Activated naive CD8-positive, alpha-beta T cell treated with anti-CD3 and anti-CD28 coated beads, Interleukin-2, amount 50 U/mL, for 16 hours (primary cell): ENCODE measurements at places on chromosomes 2 and 18.

- no peak for DNase-seq
These were observed 423.7 kb upstream of the MMADHC start for GRCh38 chr2:150011161-150011730.

DNA sequence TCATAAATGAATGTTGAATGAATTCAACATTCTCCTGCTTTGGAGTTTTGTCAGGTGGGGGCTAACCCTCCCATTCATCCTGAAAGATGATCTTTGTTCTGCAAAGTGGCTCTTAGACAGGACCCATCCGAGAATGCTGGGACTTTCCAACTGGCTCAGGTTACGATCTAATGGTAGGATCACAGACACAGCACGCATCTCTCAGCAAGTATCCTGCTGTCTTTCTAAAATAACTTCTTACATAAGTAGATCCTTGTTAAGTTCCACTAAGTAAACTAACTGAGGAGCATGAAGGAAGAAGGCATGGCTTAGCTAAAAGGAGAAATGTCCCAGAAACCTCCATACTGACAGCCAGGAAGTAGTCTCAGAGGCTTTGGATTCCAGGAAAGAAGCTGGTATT lies 23.7 kb downstream of the CYP27A1 start:
- DNase-seq = no peak

- DNase-seq = no peak
These were observed 204.6 kb upstream of the TNP1 start for GRCh38 chr2:217064234-217065011.

DNA sequence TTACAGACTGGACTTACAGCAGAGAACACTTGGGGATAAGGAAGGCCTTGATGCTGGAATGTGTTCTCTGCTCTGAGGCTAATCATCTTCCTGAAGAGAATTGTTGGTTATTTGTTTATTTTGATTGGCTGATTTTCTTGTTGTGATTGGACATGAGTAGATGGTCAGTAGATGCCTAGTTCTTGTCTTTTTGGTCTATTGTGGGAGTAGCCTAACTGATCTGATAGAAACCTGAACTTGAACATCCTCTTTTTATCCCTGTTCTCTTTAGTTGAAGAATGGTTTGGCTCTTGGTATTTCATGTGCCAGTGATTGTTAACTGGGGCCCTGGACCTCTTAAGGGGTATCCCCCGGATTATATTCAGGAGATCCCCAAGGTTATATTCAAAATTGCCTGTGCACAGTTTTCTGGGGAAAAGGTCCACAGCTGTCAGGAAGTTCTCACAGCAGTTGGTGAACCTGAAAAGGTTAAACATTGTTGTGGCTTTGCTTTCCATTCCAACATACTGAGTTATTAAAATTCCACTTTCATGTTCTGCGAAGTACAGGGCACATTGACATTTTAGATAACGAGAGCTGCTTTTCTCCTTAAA lies 13.6 kb downstream of the TWSG1 start:
- DNase-seq = no peak

GRCh38 chr2:130387071-130387400 lies 31.2 kb downstream of the PTPN18 start:
- no peak for DNase-seq

- DNase-seq = no peak
These were observed 531.5 kb downstream of the TNS1 start for GRCh38 chr2:217471319-217471718.

- DNase-seq = peak; percentile 41
These were observed 12.0 kb upstream of the GALM start for GRCh38 chr2:38653715-38654527.

DNA sequence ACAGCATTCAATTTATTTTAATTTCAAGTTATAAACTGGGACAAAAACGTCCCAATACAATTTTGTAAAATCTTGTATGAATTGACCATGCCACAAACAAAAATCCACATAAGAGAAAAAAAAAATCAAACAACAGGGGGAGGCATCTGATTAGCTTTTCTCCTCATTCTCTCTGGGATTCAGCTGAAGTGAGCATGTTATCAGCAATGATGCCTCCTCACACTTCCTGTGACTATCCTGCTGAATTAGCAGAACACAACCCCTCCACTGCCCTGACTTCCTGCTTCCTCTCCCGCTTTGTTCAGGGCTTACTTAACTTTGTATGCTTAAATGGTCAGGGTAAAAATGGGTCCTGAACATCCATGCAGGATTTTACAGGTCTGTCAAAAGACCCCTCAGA lies 132.2 kb upstream of the ITGB6 start:
- DNase-seq = no peak

DNA sequence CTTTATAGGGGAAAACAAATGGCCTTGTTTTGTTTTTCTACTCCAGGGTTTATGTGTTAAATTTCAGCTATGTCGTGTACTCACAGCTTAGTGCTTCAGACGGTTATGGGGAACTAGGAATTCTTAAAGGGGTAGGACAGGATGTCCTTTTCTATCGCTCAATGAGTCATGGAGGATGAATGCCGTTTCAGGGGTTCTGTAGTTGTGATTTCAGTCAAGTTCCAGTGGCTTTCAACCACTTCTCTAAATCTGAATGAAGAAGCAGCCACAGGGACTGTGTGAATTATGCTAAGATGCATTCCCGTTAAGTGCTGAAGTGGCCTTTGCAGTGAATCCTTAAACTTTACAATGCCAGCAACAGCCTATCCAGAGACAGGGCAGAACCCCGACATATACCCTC lies 1231.7 kb upstream of the ZEB2 start:
- DNase-seq = no peak

DNA sequence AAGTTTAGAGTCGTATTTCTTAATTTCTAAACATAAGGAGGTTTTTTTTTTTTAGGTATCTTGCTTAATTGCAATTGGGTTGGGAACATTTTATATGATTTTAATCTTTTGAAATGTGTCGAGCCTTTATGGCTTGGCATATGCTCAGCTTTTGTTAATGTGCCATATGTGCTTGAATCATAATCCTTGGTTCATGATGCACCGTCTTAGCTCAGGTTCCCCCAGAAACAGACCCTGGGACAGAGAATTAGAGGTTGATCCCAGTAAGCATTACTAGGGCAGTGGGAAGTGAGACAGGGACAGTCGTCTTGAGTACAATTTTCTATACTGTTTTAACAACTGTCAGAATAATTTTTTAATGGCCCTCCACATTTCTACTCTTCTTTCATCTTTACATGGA lies 9.3 kb downstream of the CHCHD5 start:
- no peak for DNase-seq

DNA sequence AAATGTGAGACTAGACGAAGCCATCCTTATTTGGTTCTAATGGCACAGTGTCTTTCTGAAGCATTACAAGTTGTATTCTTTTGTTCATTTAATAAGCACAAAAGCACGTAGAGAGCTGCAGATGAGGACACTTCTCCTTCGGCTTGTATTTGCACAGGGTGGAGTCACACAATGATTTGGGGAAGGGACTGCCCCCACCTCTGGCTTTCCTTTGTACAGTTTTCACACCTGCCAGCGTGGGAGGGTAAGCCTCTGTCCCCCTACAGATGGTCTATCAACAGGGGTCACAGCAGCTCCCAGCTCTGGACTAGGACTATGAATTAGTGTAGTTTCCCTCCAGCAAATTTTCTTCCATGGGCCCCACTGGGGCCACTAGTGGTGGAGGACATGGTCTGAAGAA lies 108.2 kb upstream of the KLHL14 start:
- no peak for DNase-seq

- DNase-seq = no peak
These were observed 53.7 kb upstream of the LRRC30 start for GRCh38 chr18:7177116-7177744.

GRCh38 chr2:51812138-51812866 lies 780.4 kb upstream of the NRXN1 start:
- DNase-seq = no peak

- DNase-seq = no peak
These were observed 33.3 kb downstream of the NPAS2 start for GRCh38 chr2:100852999-100853908.

- no peak for DNase-seq
These were observed 8.4 kb downstream of the PTPRM start for GRCh38 chr18:7575465-7576028.

DNA sequence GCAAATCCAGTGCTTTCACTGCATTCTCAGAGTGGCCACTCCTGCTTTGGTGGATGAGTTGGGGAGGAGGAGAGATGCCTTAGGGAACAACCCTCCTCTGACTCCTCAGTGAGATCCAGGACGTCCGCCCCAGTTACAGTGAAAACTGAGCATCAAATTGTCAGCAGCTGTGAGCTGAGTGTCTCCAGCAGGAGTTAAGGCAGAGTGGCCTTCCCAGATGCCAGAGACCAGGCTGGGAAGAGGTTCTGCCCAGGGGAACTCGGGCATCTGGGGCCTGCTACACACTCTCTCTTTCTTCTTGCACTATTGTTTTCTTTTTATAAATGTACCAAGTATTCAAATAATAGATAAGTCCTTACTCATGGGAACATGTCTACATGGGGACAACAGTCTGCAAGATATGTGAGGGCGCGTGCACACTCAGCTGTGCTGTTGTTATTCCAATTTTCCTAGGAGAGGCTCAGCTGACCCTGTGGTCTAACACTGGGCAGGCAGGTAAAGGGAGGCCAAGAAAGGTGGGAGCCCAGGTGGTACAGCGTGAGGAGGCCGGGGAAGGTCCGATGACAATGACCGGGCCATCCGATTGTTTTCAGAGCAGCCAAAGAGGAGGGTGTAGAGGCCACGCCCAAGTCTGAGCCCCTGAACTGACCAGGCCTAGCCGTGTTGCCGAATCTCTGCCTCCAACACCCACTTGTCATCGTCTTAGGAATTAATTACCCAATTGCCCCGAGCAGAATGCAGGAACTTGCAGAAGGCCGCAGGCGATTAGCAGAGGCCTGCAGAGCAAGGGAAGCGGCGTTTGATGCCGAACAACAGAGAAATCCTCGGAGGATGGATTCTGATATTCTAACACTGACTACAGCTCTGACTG lies 166.9 kb downstream of the ANAPC1 start:
- no peak for DNase-seq

- DNase-seq = no peak
These were observed 38.5 kb upstream of the PDCL3 start for GRCh38 chr2:100524331-100524730.

DNA sequence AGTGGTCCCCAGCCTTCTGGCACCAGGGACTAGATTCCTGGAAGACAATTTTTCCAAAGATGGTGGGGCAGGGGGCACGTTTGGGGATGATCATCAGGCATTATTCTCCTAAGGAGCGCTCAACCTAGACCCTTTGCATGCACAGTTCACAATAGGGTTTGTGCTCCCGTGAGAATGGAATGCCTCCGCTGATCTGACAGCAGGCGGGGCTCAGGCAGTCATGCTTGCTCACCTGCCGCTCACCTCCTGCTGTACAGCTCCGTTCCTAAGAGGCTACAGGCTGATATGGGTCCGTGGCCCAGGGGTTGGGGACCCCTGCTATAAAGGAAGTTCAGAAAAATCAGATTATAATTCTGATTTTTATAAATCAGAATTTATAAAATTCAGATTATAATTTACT lies 22.3 kb upstream of the TYMS start:
- no peak for DNase-seq

- DNase-seq = no peak
These were observed 160.1 kb upstream of the MYCN start for GRCh38 chr2:15780234-15780633.

DNA sequence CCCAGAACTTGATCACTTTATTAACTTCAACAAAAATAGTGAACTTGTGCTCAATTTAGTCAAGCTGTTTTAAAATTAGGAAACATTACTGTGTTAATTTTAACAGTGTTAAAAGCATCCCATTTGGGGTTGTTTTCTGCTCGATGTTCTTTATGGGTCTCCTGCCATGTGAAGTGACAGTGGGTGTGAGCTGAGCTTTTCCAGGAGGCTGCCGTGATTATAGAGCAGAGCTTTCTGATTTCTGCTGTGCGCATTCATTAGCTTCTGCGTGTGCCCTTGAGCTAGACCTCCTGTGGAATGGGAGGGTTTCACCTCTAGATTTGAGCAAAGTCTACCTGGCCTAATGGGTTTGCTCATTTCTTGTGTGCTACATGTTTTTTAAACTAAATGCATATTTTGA lies 121.5 kb downstream of the WDSUB1 start:
- no peak for DNase-seq

GRCh38 chr18:73741946-73742345 lies 405.7 kb downstream of the FBXO15 start:
- DNase-seq = no peak

DNA sequence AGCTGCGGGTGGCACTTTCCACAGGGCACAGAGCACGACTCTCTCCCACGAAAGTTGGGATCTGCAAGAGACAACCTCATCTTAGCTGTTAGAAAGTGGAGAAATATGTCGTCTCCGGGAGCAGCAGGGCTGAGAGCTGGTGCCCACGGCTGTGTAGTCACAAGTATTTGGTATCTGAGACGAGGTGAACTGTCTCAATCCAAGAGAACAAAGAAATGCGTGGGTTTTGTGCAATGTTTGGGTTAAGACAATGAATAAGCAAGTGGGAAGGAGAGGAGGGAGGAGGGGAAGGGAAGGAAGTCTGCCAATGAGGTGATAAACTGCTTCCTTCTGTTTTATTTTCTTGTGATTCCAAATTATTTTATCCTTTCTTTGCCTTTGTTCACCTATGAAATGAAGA lies 18.0 kb downstream of the DYTN start:
- no peak for DNase-seq

DNA sequence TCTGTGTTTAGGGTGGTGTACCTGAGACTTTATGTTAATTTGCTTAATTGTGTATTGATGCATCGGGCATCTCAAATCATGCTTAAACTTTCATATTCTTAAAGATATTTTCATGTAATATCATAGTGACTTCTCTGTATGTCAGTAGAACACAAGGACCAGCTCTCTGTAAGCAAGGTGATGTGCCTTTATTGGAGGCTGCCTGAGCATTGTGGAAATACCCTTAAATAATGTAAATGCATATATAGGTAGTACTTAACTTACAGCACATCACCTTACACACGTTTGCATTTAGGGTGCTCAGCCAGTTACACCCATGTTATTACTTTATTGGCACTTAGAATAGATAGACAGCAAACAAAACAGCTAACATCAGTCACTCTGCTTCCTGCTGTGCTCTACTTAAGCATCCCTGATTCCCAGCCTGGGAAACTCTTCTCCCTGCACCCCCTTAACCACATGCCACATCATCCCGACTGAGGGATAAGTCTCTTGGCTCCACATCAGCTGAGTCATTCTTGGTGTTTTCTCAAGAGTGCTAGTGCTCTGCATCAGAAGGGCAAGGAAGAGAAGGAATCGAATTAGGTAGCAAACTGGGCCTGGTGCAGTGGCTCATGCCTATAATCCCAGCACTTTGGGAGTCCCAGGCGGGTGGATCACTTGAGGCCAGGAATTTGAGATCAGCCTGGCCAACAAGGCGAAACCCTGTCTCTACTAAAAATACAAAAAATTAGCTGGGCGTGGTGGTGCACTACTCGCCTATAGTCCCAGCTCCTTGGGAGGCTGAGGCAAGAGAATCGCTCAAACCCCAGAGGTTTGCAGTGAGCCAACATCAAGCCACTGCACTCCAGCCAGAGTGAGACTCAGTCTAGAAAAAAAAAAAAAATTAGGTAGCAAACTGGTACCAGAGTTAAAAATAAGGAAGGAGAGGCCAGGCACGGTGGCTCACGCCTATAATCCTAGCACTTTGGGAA lies 108.7 kb downstream of the MAP3K20 start:
- DNase-seq = no peak
